ENCODE measurements at places on chromosomes 6 and 20.

- no peak for DNase-seq
These were observed 64.4 kb downstream of the FILIP1 start for GRCh38 chr6:75429061-75429703.

- no peak for DNase-seq
These were observed 64.0 kb upstream of the LRRC1 start for GRCh38 chr6:53730767-53731166.

DNA sequence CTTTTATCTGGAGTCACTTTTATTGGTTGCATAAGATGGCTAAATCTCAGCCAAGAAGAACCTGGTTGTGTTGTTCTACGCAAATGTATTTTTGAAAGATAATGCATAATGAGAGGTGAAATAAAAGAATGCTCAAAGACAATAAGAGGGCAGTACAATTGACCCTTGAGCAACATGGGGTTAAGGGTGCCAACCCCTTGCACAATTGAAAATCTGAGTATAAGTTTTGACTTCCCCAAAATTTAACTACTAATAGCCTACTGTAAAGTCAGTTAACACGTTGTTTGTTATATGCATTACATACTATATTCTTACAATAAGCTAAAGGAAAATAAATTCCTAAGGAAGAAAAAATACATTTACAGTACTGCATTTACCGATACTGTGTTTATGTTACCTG is 5.9 kb downstream of the RNF146 start:
- DNase-seq = no peak

- no peak for DNase-seq
These were observed 40.7 kb upstream of the TBX18 start for GRCh38 chr6:84805145-84805544.

- DNase-seq = no peak
These were observed 97.7 kb upstream of the BCLAF1 start for GRCh38 chr6:136387316-136387715.

GRCh38 chr6:101110814-101111213 is 229.7 kb upstream of the ASCC3 start:
- DNase-seq = no peak

DNA sequence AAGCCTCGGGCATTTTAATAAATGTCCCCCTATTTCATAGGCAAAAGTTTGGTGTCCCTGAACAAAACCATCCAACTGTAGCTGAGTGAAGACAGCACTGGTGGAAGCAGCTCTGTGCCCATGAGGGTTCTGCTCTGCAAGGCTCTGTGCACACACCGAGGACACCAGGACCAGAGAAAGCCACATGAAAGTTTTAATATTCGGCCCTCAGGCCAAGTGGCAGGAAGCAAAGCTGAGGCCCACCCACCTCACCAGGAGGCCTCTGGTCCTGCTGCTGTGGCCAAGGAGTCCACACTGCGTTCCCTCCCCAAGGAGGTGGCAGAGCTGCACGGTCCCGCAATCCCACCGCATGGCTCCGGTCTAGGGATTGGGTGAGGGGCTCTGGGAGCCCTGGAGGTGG is 62.6 kb upstream of the RPS6KA2 start:
- no peak for DNase-seq

GRCh38 chr6:33490198-33490597 is 35.8 kb downstream of the ZBTB9 start:
- DNase-seq = no peak

- DNase-seq = no peak
These were observed 951 bp downstream of the FOXP4 start for GRCh38 chr6:41546866-41547798.

GRCh38 chr6:41228616-41229015 is 467 bp downstream of the TREML4 start:
- no peak for DNase-seq

- no peak for DNase-seq
These were observed 212.6 kb upstream of the RAB32 start for GRCh38 chr6:146331013-146331412.

DNA sequence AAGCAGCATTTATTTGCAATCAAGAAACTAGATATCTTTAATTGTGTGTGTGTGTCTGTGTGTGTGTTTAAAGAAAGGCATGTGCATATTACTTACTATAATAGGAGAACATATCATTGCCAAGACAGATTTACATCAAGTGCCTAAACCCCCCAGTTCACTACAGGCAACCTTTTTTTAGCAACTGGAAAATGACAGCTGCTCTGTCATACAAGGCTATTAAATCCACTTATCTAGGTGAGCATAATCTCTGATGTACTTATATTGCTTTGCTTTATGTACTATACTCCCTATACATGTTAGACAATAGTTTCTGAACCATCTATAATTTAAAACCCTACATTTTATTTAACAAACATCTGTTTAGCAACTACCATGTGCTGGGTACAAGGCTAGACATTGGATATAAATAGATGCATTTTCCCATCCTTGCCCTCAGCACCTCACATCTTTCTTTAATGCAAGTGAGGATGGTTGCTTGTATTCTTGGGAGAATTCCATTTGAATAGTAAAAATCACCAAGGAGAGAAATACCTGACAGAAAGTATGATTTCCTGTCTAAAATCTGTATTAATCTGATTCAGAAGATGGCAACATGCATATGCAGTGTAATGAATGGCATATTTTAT is 398.3 kb downstream of the LAMA2 start:
- DNase-seq = no peak

GRCh38 chr20:61937146-61937962 is 128.3 kb downstream of the TAF4 start:
- DNase-seq = no peak

DNA sequence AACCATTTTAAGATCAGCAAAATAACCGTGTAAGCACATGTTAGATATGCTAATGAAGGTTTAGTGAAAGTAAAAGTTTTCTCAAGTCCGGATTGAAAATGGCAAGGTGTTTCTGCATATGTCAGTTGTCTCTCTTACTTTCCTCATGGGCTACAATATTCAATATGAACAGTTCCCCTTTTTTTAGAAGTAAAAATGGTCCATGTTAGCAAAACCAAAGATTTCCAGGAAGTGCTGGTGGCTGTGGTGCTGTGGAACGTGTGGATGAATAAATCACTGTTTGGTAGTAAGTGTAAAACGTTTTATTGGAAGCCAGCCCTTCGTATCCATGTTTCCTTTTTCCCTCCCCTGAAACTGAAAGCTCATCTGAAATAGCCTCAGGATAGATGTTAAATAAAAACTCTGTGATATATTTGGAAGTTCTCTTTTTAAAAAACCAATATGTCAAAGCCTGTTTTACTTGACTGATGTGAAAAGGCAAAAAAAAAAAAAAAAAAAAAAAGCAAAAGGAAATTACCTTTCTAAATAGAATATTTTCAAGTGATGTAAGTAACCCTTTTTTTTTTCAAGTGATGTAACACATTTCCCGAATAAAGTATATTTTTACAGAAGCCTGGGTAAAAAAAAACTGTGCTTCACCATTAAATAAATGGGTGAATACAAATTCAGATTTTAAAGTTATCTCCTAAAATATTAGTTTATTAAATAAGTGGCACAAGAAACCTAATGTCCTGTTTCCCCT is 41.9 kb downstream of the PLEKHG1 start:
- no peak for DNase-seq

DNA sequence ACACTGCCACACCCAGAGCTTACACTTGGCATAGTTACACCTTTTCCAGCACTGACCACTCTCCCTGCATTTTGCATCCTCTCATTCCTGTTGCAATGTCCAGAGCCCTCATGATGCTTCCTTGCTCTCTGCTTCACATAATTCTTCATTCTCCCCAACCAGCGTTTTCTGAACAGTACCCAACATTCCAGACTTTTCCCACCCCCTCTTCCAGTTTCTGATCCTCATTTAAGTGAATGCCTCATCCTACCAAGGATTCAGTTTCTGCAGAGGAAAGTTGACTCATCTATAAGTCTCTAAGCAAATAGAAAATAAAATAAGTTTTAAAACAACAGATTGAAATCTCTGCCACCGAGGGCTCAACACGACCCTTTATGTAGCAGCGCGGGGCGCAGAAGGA is 321.3 kb upstream of the TCF21 start:
- DNase-seq = no peak

GRCh38 chr6:109397020-109397419 is 14.8 kb upstream of the CD164 start:
- no peak for DNase-seq

DNA sequence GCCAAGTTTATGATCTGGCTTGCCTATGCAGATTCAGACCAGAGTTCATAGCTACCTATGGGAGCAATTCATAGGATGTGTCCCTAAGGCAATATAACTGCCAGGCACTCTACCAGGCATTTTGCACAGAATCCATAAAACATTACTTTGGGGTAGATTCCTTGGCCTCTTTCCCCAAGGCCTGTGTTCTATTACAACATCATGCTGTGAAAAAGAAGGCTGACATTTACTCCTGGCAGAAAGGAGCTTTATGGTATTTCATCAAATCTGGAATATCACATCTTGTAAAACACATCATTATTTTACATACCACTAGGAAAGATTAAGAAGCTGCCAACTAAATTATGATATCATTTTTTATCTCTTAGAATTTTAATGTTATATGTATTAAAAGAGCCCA is 287.0 kb upstream of the MARCKS start:
- DNase-seq = no peak

DNA sequence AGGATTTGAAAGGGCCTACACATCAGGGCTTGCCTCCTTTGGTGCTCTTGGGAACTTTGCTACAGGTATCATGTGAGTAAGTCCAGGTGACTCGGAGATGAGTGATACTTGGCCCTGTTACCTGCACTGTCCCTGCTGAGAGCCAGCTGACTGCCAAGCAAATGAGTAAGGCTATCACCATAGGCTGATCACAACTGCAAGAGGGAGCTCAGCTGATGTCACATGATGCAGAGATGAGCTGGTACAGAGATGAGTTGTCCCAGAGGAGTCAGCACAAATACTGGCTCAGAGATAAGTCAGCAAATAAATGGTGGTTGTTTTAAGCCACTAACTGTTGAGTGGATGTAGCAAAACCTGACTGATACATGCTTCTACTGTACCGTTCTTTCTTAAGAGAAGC is 41.4 kb downstream of the LAMP5 start:
- DNase-seq = no peak

- DNase-seq = peak; percentile 33
These were observed 22.1 kb downstream of the BACH2 start for GRCh38 chr6:90274451-90275030.

- DNase-seq = no peak
These were observed 10.7 kb downstream of the BHLHE23 start for GRCh38 chr20:62995898-62996595.

- DNase-seq = no peak
These were observed 2.4 kb downstream of the SYNE1 start for GRCh38 chr6:152634773-152635172.

GRCh38 chr6:33610779-33611732 is 10.1 kb upstream of the ITPR3 start:
- DNase-seq = no peak

- no peak for DNase-seq
These were observed 109.8 kb downstream of the SULF2 start for GRCh38 chr20:47675190-47676142.

- DNase-seq = no peak
These were observed 115.9 kb downstream of the QKI start for GRCh38 chr6:163530406-163530805.

- no peak for DNase-seq
These were observed 419 bp upstream of the SNHG17 start for GRCh38 chr20:38435555-38435939.

DNA sequence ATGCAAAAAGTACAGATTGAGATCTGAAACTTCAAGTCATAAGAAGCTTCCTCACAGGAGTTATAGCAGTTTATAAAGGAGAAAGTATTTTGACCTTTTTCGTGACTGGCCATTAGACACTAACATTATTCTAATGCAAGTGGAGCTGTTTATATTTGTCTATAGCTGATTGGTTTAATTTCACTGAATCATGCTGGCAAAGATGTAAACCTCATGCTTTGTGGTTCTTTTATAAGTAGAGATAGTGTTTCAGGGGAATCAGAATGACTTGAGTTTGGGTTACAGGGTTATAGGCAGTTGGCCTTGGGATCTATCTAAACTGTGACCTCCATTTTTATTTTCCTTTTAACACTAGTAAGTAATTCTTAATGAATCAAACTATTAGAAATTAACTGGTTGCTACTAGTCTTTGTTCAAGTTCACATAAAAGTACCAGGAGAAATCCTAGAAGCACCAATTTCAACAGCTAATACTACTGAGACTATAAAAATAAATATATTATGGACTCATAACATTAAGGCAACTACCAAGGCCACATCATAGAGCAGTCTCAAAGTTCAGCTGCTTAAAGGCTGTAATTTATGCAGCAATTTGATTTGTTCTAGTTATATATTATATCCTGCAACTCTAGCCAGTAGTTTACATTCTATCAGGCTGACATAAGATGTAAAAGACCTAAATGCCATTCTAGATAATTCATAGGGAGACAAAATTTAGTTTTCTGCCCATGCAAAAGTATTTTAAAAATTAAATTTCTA is 94.0 kb downstream of the RNGTT start:
- DNase-seq = no peak

DNA sequence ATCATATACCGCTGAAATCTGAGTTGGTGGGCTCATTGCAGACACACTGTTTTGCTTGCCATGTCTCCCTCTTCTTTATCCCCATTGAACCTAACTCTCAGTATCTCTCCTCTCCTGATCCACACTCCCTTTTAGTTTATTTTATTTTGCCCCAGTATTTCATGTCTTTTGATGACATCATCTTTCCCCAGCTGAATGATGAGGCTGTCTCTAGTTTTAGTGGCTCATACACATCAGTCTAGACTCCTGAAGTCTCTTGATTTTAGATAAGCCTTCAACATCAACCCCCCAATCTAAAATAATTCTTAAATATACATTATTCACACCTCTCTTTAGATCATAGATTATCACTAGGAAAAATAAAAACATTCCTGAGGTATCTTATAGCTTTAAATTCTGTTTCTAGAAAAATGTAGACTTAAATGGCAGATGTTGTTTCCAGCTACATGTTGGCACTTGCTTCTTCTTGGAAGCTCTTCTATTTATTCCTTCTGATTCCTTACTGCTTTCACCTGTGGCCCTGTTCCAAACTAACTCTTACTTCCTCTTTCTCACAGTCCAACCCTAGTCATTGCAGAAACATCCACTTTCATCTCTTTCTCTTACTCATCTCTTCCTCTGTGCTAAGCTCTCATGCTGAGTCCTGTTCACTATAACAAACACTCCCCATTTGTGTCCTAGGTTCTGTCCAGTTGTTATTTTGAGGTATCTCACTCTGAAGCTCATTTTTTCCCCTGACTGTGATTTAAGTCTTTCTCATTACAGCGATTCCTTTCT is 191.9 kb upstream of the SLC35B3 start:
- DNase-seq = no peak

GRCh38 chr6:105603788-105604586 is 201.1 kb upstream of the PREP start:
- DNase-seq = no peak

- DNase-seq = no peak
These were observed 23.7 kb upstream of the RBPJL start for GRCh38 chr20:45282700-45283550.

- no peak for DNase-seq
These were observed 16.9 kb upstream of the CBFA2T2 start for GRCh38 chr20:33472868-33473435.

- no peak for DNase-seq
These were observed 48.9 kb downstream of the DCBLD1 start for GRCh38 chr6:117531346-117531745.

Measured in activated CD4-positive, CD25-positive, alpha-beta regulatory T cell (primary cell).